ENCODE measurements at places on chromosomes 12 and 14.

- DNase-seq, result no peak
Measured at GRCh38 chr12:12616512-12617310, 5.0 kb downstream of the CREBL2 start.

DNA sequence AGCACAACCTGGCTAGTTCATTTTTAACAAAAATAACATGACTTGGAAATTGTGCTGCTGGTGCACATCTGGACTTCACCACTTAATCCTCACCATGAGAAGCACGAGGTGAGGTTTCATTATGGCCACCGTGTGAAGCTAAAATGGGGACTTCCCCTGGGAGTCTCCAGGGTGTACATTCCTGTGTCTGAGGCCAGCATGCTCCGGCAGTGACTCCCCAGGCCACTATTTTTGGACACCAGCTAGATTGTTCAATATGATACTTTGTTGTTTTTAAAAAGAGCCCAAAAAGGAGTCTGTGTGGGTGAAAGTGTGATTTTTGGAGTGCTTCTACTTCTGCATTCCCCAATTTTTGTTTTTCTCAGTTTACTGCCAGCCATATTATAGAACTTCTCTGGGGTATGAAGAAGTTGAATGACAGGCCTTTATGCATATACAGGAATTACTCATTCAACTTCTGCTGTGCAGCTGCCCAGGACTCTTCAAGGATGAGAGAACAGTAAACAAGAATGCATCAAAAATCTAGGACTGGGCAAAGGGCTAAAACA lies 16.9 kb upstream of the AICDA start:
- DNase-seq, result no peak

- no peak for DNase-seq
Measured at GRCh38 chr14:100076133-100076532, 10.9 kb downstream of the EVL start.

- no peak for DNase-seq
Measured at GRCh38 chr12:131540138-131540623, 170.7 kb upstream of the SFSWAP start.

DNA sequence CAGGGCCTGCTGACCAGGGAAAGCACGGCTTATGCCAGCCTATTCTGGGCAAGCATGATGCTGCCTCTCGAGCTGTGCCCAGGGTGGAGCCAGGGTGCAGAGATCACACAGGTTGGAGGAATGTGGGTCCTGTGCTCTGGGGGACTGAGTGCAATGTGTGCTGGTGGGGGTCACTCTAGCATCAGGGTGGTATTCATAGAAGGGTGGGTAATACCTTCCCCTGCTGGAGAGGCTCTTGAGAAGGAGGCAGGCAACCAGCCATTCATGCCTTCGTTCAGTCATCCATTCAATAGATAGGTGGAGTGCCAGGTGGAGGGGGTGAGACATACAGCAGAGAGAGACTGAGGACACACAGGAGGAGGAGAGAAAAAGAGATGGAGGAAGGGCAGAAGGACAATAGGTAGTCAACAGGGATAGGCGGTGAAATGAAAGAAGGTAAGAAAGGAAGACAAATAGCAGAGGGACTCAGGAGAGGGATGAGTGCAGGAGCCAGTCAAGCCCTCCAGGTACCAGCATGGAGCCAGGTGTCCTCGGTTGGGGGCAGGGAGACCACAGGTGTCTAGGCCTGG lies 5.2 kb upstream of the ZNF385A start:
- DNase-seq, result no peak

DNA sequence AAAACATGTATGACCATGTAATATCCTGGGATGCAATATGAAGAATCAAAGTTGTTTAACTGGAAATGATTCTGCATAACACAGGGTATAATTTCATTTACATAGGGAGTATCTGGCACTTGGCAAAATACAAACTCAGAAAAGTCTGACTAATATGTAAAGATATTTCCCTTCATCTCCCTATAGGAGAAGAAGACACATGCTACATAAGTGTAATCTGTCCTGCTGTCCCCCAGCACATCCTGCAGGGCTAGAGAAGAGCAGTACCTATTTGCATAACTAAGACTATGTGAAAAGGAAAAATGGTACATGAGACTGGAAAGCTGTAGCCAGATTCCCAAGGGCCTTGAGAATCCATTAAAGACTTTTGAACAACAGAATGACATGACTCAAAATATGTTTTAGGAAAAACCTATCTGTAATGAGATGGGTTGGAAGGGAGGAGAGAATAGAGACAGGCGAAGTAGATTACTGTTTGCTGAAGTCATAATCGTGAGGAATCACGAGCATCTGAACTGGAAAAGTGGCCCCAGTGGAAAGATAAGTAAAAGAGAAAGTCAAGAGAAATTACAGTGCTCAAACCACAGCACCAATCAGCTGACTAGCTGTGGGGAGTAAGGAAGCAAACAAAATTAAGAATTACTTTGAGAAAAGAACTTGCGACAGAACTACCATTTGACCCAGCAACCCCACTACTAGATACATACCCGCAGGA lies 155.1 kb upstream of the HMGA2 start:
- no peak for DNase-seq

- no peak for DNase-seq
Measured at GRCh38 chr12:104316936-104317335, 13.4 kb downstream of the EID3 start.

DNA sequence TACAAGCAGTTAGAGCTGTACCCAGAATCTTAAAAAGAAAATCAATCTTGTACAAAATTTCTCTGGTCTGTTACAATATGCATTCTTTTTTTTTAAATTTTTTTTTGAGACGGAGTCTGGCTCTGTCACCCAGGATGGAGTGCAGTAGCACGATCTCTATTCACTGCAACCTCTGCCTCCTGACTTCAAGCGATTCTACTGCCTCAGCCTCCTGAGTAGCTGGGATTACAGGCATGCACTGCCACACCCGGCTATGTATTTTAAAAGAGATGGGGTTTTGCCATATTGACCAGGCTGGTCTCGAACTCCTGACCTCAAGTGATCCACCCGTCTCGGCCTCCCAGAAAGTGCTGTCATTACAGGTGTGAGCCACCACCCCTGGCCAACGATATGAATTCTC lies 4.1 kb downstream of the FBXO33 start:
- no peak for DNase-seq

- no peak for DNase-seq
Measured at GRCh38 chr12:93825931-93826555, 148.9 kb downstream of the CRADD start.

DNA sequence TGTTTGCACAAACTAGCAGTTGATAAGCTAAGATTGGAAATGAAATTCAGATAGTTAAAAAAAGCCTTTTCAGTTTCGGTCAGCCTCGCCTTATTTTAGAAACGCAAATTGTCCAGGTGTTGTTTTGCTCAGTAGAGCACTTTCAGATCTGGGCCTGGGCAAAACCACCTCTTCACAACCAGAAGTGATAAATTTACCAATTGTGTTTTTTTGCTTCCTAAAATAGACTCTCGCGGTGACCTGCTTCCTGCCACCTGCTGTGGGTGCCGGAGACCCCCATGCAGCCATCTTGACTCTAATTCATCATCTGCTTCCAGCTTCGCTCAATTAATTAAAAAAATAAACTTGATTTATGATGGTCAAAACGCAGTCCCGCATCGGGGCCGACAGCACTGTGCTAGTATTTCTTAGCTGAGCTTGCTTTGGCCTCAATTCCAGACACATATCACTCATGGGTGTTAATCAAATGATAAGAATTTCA lies 335.6 kb downstream of the TMEM121 start:
- no peak for DNase-seq

- DNase-seq, result no peak
Measured at GRCh38 chr12:124240493-124240892, 54.4 kb upstream of the RFLNA start.

DNA sequence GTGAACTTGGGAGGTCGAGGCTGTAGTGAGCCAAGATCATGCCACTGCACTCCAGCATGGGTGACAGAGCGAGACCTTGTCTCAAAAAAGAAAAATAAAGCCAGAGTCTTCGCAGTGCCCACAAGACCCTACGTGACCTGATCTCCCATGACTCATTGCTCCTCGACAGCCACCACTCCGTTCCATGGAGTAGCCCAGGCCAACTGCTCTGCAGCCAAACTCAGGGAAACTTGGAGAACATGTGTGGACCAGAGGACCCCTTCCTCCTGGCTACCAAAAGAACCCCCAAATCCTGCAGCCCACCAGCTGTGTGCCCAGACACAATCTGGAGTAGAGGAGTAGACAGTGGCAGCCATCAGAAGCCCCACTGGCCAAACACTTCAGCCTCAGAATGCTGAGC lies 32.1 kb upstream of the PPP2R5C start:
- DNase-seq, result no peak

- DNase-seq, result no peak
Measured at GRCh38 chr14:70020352-70021170, 141.3 kb downstream of the SMOC1 start.

- no peak for DNase-seq
Measured at GRCh38 chr14:91424813-91425530, 7.4 kb upstream of the CCDC88C start.

GRCh38 chr14:20597108-20597507 lies 5.9 kb upstream of the RNASE12 start:
- DNase-seq, result no peak

DNA sequence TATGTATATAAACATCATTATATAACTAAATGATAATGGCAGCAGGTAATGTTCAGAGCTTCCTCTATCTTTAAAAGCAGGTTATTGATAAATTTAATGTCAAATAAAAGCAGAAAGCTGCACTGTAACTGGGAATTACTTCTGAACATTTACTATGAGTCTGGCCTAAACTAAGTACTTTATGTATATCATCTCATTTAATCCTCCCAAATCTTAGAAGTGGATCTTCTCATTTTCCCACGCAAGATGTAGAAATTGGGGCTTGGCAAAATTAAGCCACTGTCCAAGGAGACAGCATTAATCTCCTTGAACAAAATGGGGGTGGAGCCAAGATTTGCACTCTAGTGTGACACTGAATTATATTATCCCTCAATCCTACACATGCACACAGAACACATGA lies 5.7 kb downstream of the NIN start:
- no peak for DNase-seq

GRCh38 chr14:95235351-95235750 lies 78.0 kb upstream of the DICER1 start:
- DNase-seq, result no peak

DNA sequence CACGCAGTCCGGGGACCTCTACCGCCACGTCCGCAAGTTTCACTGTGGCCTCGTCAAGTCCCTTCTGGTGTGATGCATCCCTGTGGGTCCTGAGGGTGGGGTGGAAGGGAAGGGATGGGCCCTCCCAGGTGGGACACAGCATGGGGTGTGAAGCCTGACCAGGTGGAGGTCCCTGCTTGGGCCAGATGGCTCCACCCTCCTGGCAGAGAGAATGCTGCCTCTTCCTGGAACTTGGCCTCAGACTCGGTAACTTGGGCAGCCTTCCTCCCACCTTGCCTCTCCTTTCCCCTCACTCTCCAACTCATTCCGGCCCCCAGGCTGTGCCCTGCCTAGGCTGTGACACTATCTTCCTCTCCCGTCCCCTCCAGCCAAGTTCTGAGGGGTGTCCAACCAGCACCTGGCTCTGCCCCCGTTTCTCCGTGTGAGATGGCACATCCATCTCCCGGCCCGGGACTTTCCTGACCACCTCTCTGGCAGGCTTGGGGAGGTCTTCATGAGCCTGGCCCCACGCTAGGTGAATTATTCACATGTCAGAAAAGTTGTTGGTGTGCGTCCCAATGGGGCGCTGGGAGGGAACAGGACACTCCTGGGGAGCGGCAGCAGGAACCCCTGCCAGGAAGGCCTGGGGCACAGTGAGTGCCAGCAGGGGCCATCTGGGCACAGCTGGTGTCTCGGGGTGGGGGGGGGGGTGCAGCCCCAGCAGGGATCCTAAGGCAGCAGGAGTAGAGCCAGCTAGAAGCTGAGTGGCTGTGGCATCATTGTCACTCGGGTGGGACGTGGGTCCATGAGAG lies 1.7 kb downstream of the ZBTB42 start:
- no peak for DNase-seq

DNA sequence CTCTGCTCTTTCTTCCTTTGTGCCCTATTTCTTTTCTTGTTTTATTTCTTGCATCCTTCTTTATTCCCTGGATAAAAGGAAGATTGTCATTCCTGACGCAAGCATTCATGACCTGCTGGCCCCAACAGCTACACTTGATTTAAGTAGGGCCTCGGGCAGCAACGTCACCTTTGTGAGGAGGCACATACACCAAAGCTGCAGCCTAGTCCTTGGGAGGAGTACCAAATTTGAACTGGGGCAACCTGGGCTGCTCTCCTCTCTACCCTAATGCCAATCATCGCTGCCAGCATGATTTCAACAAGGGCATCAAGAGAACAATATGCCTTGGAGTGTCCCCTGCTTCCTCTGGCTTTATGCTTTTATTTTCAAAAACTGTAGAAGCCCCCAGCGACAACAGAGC lies 76.4 kb downstream of the C12orf50 start:
- no peak for DNase-seq

GRCh38 chr12:72191761-72192160 lies 80.4 kb upstream of the TRHDE start:
- DNase-seq, result no peak

DNA sequence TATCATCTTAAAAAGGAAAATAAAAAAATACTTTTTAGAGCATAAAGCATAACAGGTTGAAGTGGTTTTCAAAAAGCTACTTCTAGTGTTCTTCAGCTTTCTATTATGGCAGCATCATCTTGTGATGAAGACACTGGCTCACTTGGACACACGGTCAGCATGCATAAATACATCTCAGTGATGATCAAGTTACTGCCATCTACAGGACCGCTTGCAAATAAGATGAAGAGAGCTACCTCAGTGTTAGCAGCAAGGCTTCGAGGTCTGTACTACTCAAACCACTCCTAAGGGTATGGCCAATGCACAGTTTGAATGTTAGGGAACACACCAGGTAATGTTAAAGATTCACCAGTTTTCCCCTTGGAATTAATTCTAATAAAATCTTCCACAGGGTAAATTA lies 58.8 kb downstream of the GALC start:
- DNase-seq, result no peak

GRCh38 chr12:82635263-82635662 lies 51.4 kb upstream of the TMTC2 start:
- no peak for DNase-seq

DNA sequence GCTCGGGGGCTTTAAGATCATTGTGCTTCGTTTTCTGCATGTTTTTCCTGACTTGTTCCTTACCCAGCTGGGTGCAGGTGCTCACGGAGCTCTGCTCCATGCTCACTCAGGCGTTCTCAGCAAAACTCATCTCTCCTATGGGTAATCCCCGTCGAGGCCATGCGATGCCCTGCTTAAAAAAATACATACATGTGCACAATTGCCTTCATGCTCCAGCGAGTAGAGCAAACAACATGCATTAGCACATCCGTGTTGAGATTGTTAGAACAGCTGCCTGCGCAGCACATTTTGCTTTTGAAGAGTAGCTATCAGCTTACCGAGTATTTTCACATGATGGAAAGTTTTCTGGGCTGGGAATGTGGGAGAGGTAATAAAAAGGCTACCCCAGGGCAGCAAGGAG lies 16.2 kb downstream of the AACS start:
- no peak for DNase-seq

- DNase-seq, result no peak
Measured at GRCh38 chr14:74684434-74684833, 28.4 kb downstream of the AREL1 start.

Data from stimulated activated CD4-positive, alpha-beta T cell treated with anti-CD3 and anti-CD28 coated beads, Interleukin-1b, Interleukin-23, amount 100 ng/mL, for 1 hour (primary cell).